Stimulated activated CD4-positive, alpha-beta T cell treated with anti-CD3 and anti-CD28 coated beads, Interleukin-4, amount 100 ng/mL, for 48 hours (primary cell): ENCODE measurements at places on chromosomes 6 and 20.

GRCh38 chr6:114216789-114217467 lies 125.9 kb downstream of the HS3ST5 start:
- DNase-seq, result no peak

DNA sequence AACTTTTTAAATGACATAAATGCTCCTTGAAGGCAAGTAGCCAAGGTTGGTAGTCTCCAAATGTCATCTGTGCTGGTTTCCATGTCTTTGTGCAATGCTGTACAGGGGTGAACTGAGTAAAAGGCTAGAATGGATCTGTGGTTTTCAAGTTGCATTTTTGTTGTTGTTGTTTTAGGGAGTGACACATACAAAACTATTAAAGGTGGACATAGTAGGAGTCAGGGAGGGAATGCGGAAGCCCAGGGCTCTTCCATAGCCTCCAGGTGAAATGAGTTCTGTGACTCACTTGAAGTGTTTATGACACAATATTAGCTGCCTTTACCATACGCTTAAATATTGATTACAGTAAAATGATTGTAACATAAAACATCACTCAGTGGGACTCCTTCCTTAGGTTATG lies 22.5 kb upstream of the QKI start:
- DNase-seq, result no peak

DNA sequence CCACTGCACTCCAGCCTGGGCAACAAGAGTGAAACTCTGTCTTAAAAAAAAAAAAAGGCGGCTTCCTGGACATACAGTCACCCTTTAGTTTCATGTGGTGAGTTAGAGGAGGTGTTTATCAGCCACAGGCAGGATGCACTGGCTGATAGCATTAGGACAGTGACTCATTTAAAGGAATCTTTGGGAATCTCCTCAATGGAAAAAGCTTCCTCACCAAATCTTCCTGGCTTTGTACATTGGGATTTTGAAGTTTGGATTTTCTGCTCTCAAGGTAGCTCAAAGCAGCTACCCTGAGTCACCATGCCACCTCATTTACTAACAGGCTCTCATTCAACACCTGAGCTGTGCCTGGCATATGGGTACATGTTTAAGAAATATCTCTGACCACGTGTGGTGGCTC lies 20.2 kb downstream of the PRPH2 start:
- no peak for DNase-seq

DNA sequence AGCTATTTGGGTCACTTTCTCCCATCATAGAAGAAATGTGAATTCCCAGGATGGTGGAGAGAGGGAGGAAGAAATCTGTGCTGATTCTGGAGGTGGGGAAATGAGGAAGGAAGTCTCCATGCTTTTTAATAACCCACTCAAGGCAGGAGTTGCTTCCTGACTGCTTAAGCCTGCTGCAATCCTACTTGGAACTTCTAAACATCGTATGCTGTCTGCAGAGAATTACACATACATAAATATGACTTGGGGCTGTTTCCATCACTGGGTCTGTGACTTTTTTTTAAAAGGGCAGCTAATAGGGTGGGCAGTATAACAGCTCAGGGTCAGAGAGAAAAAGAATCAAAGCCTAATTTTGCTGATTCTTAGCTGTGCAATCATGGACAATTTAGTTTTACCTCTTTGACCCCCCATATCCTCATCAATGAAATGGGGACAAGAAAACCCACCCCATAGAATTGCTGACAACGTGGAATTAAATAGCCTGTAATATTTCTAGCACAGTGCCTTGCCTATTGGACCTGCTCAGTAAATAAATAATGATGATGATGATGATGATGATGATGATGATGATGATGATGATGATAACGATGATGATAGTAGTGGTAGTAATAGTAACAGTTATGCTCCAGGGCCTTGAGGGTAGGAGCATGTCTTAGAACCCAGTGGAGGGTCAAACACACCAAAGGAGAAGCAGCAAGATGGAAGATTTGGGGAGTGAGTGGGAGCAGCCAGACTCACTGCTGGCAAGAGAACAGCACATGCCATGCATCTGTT lies 166.7 kb upstream of the LRFN2 start:
- DNase-seq, result no peak

GRCh38 chr6:157555455-157556143 lies 174.6 kb downstream of the ZDHHC14 start:
- no peak for DNase-seq

GRCh38 chr6:20669571-20670314 lies 135.5 kb downstream of the CDKAL1 start:
- DNase-seq, result no peak

DNA sequence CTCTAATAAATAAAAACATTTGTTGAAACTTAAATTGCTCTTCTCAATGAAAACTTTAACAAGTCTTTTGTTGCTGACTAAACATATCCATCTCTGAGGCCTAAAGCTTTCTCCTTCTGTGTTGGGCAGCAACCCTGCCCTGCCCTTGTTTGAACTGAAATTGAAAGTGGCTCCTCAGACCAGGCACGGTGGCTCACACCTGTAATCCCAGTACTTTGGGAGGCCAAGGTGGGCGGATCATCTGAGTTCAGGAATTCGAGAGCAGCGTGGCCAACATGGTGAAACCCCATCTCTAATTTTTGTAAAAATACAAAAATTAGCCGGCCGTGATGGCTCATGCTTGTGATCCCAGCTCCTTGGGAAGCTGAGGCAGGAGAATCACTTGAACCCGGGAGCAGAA lies 29.2 kb upstream of the GNRH2 start:
- no peak for DNase-seq
